Dorsolateral prefrontal cortex (tissue), 122 donors: ENCODE measurements at places on chromosomes 13 and 19.
A peak's percentile ranks its signal among the peaks of the same experiment; 100 is the strongest.

DNA sequence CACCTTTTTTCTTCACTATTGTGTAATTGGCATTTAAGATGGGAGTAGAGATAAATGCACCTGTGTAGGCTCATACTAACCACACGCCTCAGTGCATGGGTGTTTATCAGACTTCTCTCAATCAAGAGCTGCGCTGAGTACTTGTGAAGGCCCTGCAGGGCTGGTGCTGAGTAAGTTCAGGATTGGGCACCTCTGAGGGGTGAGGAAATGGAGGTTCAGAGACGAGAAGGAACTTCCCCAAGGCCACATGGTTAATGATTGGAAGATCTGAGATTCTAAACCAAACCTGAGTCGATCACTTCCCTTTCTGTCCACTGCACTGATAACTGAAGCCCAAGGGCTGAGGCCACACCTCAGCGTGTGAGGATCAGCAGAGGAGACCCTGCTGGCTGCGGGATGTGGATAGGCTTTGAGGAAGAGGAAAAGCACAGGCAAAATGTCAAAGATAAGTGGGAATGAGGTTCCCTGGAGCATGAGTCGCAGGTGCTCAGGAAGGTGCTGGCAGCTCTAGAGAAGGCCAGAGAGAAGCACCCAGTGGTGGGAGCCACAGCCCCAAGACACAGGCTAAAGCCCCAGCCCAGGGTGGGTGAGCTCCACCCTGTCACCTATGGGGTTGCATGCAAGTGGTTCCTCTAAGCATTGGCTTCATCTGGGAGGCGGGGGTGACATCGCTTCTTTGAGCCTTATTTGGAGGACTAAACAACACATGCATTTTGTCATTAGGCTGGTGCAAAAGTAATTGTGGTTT lies 32.3 kb upstream of the GJB6 start:
- no peak for DNase-seq

DNA sequence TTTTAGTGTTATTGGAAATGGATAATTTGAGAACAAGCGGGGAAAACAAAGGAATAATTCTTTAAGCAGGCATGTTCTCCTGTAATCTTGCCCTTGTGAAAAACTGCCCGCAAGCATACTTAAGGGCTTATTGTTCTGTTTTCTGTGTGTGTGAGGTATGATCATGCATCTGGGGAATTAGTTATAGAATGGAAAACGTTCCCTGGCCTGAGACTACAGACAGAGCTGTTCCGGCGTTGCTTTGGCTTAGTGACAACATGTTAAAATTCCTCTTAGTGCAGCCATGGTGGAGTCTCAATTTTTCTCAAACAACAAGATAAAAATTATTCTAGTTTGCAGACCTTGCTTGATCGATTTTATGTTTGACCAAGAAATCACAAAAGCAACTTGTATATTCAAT lies 560.2 kb upstream of the SPRY2 start:
- no peak for DNase-seq

- no peak for DNase-seq
These were observed 583 bp downstream of the PCDH8 start for GRCh38 chr13:52847682-52848432.

GRCh38 chr19:44401139-44402115 lies at the start of gene ZNF285:
ZNF285 (minus strand) TSS chr19:44401608; CDS start chr19:44397213, 4,395 bp downstream.
- peak; percentile 94 for DNase-seq

GRCh38 chr13:31267126-31267784 lies 67.5 kb downstream of the B3GLCT start:
- DNase-seq, result no peak

- DNase-seq, result no peak
These were observed 1116.2 kb downstream of the DIAPH3 start for GRCh38 chr13:59047546-59047945.

- DNase-seq, result peak; percentile 53
These were observed 67.3 kb downstream of the TRPM4 start for GRCh38 chr19:49224879-49225278.

- DNase-seq, result peak; percentile 63
These were observed 199.2 kb upstream of the MAB21L1 start for GRCh38 chr13:35675651-35676050.

DNA sequence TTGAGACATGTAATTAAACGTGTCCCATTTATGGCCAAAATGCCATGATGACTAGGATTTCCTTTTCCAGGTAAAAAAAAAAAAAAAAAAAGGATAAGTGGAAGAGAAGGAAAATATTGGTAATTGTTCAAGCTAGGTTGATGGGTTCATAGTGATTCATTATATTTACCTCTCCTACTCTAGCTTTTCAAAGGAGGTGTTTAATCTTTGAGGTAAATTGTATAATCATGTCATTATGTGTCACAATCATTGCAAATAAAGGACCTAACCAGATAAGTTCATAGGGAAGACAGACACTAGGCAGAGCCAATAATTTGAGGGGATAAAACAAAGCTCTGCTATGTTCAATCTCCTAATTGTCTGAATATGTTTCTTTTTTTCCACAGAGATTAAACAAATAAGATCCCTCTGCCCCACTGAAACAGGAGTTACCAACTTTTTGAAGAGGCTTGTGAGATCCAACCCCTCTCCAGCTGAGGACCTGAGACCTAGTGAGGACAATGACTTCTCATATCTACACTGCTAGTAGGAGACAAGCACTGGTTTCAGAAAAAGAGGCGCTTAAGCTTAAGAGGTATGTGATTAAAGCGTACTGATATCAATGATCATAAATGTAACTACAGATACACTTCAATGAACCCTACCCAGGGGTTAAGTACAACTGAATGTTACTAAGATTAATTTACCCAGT lies 61.4 kb downstream of the USP12 start:
- DNase-seq, result no peak

DNA sequence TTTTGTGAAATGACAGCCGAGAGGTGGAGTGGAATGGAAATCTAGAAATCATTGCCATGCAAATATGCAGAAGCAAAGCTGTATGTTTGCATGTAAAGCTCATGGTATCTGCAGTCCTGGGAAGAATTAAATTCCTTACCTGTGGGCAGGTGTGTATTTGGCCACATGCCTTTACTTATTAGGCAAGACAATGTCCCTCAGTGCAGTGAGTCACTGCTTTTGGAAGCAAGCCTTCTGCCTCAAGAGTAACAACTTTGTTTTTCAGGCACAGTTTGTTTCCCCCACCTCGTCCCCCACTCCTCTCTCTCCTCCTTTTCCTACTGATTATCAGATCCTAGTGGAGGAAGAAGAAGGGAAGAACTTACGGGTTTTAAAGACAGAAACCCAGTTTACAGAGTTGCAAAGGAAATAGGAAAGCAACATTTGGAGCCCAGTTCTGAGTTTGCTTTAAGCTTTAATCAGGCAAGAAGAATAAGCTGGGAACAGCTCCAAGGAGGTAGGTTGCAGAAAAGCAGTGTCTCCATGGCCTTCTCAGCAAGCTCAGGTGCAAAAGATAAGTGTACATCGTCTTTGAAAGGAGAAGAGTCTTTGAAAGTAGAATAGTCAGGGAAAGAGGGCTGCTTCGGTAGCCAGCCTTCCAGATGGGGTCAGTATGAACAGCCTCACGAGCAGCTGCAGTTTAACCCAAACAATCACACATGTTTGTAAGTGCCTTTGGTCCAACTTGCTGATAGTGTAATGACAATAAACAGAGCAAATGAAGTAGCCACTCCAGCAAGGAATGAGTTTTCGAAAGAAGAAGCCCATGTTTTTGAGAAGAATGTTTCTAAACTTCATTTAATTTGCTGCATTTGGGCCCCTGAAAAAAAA lies 190.1 kb downstream of the KLF5 start:
- DNase-seq, result no peak

GRCh38 chr19:40693150-40693788 lies 2.8 kb upstream of the NUMBL start:
- no peak for DNase-seq

GRCh38 chr13:84255226-84255797 lies 373.0 kb upstream of the SLITRK1 start:
- DNase-seq, result no peak

DNA sequence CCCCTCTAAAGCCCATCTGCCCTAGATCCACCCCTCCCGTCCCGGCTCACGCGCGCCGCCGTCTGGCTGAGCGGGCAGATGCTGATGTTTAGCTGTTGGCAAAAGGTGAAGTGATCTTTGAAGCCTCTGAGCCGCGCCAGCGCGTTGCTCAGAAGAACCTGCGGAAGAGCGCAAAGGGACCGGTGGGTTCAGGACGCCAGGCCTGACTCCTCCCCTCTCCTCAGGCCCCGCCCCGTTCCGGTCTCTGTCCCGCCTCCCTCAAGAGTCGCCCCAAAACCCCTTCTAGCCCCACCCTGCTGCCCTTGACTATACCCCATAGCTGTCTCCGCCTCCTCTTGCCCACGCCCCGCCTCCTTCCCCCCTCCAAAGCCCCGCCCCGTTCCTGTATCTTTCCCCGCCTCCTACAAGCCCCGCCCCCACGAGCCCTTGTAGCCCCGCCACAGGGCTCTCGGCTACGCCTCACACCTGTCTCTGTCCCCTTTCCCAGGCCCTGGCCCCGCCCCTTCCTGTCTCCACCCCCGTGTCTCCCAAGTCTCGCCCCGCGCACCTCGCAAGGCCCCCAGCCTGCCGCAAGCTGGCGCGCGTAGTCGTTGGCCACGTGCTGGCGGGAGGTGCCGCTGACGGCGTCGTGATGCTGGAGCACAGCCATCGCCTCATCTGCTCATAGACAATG lies 9.5 kb downstream of the MAN2B1 start:
- DNase-seq, result no peak

DNA sequence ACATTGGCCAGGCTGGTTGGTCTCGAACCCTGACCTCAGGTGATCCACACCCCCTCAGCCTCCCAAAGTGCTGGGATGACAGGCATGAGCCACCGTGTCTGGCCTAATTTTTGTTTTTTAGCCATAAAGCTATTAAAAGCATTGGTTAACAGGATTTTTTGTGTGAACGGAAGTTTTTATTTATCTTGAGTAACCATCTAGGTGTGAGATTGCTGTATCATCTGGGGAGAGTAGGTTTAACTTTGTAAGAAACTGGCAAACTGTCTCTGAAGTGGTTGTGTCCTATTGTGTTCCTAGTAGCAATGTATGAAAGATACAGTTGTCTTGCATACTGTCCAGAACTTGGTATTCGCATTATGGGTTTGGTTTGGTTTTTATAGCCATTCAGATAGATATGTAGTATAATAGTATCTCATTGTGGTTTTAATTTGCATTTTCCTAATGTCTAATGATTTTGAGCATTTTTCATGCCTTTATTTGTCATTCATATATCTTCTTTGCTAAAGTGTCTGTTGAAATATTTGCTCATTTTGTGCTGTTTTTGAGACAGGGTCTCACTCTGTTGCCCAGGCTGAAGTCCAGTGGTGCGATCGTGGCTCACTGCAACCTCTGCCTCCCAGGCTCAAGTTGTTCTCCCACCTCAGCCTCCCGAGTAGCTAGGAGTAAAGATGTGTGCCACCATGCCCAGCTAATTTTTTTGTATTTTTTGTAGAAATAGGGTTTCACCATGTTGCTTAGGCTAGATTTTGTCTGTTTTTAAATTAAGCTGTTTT lies 13.5 kb upstream of the PLEKHF1 start:
- DNase-seq, result no peak

DNA sequence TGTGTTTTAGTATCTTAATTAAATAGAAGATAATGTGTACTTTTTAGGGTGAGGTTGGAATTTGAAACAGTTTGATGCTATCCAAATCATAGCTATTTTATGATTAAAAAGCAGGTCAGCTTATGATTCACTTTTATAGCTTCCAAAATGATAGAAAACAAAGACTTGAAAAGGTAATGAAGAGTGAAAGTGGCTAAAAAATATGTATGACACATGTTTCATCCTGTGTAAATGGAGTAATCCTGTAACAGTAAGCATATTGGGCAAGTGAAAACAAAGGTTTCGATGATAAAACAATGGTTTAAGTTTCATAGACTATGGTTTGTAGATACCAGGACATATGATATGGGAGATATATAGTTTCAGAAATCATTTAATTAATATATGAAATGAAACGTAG lies 456.2 kb downstream of the PCDH20 start:
- DNase-seq, result no peak

- no peak for DNase-seq
These were observed 26.0 kb upstream of the KBTBD7 start for GRCh38 chr13:41220401-41220800.

- DNase-seq, result no peak
These were observed 5.6 kb downstream of the UBAC2 start for GRCh38 chr13:99206226-99206625.

DNA sequence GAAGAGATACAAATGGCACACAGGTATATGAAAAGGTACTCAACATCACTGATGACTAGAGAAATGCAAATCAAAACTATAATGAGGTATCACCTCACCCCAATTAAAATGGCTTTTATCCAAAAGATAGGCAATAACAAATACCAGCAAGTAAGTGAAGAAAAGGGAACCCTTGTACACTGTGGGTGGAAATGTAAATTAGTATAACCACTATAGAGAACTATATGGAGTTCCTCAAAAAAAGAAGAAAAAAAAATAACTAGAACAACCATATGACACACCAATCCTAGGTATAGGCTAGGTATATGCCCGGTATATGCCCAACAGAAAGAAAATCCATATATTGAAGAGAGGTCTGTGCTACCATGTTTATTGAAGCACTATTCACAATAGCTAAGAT lies 150.9 kb downstream of the VWA8 start:
- DNase-seq, result no peak

GRCh38 chr13:74730556-74731331 lies 596.5 kb upstream of the KLF12 start:
- DNase-seq, result no peak

DNA sequence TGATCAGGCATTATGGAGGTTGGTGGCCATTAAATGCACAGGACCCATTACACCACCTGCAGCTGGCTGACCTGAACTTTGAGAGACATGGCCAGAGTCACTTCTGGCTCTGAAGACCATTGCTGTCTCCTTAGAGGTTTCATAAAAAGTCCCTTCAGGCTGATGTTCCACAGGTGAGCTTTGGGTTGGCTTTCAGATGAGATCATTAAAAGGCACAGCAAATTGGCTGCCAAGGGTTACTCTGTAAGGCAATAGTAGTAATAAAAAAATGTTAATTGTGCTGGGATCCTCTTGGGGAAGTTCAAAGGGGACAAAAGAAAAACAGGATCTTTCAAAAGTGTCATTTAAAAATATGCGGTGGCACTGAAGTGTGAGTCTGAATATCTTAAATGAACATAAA lies 4.2 kb downstream of the OLFM4 start:
- DNase-seq, result no peak

GRCh38 chr19:2977001-2977745 lies at the start of gene TLE6:
TLE6 (plus strand) TSS chr19:2977564; CDS start chr19:2978234, 670 bp downstream.
- peak; percentile 97 for DNase-seq
